Mononuclear cell (primary cell): ENCODE measurements at places on chromosomes 13 and 19. TPM values are rescaled to one million over a fixed set of nuclear protein-coding genes. Genes with fewer than 3 reads are reported as not detected.

Gene MAMSTR
- 0.10 TPM for total RNA-seq

Gene CYP4F11
- not detected for total RNA-seq

Gene SIGLEC5
- total RNA-seq, result not detected

Gene IQCN
- total RNA-seq, result 7.7 TPM

Gene ZNF491
- total RNA-seq, result 0.94 TPM

Gene GSX1
- not detected for total RNA-seq

Gene REEP6
- 2.1 TPM for total RNA-seq

Gene SULT2B1
- not detected for total RNA-seq

Gene PSG6
- total RNA-seq, result not detected
